ENCODE measurements at places on chromosomes 16 and 17.

DNA sequence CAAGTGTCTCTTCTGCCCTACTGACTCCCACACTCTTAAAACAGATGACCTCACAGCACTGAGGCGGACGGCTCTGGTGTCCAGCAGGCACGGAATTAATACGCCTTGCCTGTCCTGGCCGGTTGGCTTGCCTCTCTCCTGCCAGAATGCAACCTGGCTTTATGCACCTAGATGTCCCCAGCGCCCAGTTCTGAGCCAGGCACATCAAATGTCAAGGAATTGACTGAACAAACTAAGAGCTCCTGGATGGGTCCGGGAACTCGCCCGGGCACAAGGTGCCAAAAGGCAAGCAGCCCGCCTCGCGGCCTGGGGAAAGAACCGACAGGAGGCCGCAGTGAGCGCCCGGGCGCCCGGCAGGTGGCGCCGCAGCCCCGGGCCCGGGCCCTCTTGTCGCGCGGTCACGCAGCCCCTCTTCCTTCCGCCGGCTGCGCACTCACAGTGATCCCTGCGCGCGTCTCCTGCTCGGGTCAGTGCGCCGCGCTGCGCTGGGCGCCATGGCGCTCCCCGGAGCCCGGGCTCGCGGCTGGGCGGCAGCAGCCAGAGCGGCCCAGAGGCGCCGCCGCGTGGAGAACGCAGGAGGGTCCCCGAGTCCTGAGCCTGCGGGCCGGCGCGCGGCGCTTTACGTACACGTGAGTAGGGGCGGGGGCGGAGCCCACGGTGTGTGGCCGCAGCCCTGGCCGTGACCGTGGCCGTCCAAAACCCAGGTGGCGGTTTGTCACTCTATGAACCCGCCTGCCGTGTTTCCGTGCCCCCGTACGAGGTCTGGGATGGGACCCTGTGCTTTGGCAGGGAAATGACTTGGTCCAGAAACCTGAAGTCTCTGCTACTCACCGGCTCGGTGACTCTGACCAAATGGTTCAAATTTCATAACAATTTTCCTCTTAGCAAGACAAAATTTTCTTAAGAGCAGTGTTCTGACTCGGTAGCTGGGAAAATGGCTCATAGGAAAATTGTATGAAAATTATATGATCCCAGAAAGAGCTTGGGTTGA is at the start of gene RSAD1:
RSAD1 (plus strand) TSS at position 470 of the 991 bp plus-strand sequence; CDS start at position 495, 25 bp downstream.
- peak; percentile 59 for DNase-seq

- no peak for DNase-seq
Measured at GRCh38 chr16:87178177-87178863, 138.9 kb downstream of the C16orf95 start.

DNA sequence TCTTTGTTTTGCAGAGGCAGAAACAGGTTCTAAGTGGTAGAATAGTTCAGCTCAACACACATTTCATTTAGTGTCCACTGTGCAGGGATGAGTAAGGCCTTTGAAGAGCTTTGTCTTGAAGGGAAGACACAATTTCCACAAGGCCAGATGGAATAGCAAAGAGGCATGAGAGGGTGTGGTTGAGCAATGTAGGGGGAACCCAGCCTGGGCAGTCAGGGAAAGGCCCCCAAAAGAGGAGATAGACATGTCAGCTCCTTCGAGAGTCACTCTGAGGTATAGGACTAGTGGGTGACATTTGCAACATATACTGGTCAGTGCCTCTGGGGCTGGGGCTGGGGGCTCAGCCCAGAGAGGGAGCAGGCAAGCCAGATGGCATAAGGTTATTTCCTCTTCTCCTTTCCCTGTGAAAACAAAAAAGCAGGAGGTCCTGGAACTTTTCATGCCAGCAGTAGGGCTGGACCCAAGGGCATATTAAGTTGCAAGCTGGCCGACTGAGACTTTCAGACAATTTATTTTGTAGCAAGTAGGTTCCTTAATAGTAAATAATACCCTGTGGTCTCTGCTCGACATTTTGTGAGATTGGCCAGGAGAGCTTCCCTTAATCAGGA is 7.1 kb downstream of the ALKBH5 start:
- DNase-seq = no peak

GRCh38 chr17:64130559-64131001 is 636 bp upstream of the ERN1 start:
- DNase-seq = no peak

GRCh38 chr16:86585821-86586611 is 7.7 kb downstream of the FOXL1 start:
- DNase-seq = no peak

GRCh38 chr17:60455378-60455777 is 33.1 kb downstream of the CHCT1 start:
- no peak for DNase-seq

DNA sequence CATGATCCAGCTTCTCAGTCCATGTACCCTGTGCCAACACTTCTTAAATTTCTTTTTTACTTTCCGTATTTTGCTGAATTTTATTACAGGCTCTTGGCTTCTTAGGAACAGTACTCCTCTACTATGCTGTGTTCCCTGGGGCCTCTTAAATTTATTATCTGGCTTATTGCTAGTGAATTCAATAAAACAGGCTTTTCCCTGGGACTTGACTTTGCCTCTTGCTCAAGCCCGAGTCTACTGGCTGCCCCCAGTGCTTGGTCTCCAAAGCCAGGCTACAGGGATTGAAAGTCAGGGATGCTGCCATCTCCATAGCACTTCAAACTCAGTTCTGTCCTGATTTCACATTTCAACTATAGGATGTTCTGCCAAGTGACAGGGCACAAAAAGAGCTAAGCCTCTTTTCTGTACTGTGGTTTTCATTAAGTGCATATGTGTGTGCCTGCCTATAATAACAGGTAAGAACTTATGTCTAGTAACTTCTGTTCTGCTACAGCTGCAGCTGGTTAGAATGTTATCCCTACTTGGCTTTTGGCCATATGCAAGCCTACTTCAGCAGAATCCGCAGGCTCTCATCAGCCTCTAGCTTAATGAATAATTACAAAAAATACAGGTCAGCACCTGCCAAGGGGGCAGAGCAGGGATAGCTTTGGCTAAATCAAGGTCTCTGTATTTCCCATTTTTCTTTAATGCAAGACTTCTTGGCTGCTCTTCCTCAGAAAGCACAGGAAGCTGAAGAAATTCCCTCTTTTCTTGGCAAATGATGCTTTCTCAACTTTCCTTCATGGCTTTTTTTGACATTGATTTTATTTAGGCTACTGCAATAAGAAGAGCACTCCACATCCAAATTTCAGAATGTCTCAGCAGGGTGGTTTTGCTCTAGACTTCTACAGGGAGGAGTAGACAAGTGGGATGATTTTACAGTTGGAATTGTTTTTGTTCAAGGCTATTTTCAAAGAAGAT is 8.2 kb downstream of the FAM20A start:
- no peak for DNase-seq

- no peak for DNase-seq
Measured at GRCh38 chr16:89404561-89404960, 85.8 kb downstream of the ANKRD11 start.

DNA sequence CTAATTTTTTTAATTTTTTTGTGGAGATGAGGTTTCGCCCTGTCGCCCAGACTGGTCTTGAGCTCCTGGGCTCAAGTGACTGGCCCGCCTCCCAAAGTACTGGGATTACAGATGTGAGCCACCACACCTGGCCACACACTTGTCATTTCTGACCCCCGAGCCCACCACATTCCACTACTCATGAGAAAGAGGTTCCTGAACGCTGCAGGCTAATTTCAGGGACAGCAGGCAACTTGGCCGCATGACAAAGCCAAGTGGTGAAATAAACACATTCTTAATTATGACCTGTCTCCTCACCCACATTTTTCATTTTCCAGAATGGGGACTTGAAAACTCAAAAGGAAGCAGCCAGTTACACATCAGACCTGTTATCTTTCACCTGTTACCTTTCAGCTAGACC is 114.5 kb downstream of the ABCC6 start:
- DNase-seq = no peak

- DNase-seq = no peak
Measured at GRCh38 chr17:48438516-48439061, 8.6 kb upstream of the SKAP1 start.

GRCh38 chr17:68854452-68854851 is 100.7 kb downstream of the ABCA8 start:
- DNase-seq = no peak

DNA sequence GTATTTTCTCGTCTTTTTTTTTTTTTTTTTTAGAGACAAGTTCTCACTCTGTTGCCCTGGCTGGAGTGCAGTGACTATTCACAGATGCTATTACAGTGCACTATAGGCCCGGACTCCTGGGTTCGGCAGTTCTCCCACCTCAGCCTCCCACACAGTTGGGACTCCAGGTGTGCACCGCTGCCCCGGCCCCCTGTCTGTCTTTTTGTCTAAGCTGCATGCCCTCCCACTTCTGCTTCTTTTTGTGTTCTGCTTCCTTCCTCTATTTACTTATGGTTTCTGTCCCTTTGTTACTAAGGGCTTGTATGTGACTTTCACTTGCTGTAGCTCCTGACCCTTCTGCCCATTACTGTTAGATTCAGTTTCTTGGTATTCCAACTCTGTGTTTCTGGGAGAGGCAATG is 20.5 kb downstream of the SLC7A6 start:
- no peak for DNase-seq

- no peak for DNase-seq
Measured at GRCh38 chr16:80300456-80300855, 240.3 kb upstream of the DYNLRB2 start.

- DNase-seq = no peak
Measured at GRCh38 chr17:48526608-48527546, 3.9 kb downstream of the HOXB1 start.

DNA sequence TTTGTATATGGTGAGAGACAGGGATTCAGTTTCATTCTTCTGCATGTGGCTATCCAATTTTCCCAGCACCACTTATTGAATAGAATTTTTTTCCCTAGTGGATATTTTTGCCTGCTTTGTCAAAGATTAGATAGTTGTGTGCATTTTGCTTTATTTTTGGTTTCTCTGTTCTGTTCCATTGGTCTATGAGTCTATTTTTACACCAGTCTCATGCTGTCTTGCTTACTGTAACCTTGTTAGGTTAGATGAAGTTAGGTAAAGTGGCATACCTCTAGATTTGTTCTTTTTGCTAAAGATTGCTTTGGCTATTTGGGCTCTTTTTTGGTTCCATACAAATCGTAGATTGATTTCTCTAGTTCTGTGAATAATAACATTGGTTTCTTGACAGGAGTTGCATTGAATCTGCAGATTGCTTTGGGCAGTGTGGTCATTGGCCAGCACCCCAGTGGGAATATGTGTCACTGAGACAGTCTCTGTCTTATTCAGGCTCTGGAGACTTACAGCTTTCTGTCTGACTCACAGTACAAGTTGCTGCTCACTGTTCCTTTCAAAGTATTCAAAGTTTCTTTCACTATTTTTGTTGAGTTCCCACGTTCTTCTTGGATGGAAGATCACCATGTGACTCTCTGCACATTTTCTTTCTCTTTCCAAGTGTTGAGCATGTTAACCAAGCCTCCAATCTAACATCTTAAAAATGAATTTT is 709.1 kb downstream of the CDH11 start:
- no peak for DNase-seq

DNA sequence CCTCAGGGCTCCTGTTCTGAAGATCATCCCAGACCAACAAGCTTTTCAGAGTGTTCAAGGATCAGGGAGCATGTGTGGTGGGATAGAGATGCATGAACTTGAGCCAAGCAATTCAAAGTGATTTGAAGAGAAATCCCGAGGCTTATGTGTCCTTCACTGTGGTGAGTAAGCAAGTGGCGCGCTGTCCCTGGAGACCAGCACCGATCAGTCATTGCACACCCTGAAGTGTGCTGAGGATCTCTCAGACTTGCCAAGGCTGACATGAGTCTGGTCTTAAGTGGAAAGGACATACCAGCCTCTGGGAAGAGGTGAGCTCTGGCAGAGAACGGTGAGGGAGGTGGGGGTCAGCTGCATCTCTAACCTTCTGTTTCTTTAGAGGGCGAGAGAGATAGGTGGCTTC is 43.8 kb upstream of the CDH13 start:
- DNase-seq = no peak

DNA sequence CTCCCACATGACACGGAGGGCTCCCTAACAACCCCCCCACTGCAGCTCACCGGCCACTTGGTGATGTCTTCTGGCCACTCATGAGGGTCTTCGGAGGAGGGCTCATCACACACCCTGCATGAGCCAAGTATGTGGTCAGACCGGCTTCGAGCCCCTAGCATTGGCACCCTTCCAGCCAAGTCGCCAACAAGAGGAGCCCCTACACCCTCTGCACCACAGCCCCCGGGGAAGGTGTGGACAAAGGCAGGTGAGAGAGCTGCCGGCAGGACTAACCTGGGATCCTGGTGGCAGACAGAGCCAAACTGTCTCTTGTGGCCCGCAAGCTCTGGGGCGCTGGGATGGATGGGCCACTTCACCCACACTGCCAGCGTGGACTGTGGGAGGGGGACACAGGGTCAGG is 6.5 kb downstream of the SNRNP25 start:
- no peak for DNase-seq

- DNase-seq = no peak
Measured at GRCh38 chr17:11644265-11645212, 46.3 kb downstream of the DNAH9 start.
